RWPE1 (cell line): ENCODE measurements at places on chromosomes 16 and 17.

- no peak for DNase-seq
Observed at GRCh38 chr16:20791923-20792612, 14.2 kb downstream of the ERI2 start.

GRCh38 chr16:717450-718245 lies 2.7 kb downstream of the METRN start:
- no peak for DNase-seq

GRCh38 chr16:80468029-80468428 lies 72.8 kb upstream of the DYNLRB2 start:
- DNase-seq, result no peak

- peak; percentile 24 for DNase-seq
Observed at GRCh38 chr17:52383493-52384100, 225.1 kb upstream of the CA10 start.

DNA sequence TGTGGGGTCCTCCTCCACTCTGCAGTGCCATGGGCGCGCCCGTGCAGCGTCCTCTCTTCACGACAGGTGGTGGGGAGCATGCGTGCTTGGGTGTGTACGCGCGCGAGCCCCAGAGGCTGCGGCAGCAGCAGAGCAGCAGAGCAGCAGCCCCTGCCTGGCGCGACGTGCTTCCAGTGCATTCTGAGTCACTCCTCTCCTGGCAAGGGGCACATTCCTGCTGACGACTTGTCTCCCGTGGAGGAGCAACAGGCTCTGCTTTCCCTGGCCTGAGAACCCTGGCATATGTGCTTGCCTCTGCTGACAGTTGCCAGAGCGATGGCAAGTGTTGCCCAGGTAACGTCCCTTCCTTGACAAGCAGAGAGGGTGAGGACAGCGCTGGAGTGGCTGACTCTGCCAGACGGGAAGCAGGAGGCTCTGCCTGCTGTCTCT lies 133.8 kb upstream of the PLCG2 start:
- peak; percentile 60 for DNase-seq

GRCh38 chr17:82278786-82279391 lies 5.4 kb upstream of the CSNK1D start:
- no peak for DNase-seq

- peak; percentile 45 for DNase-seq
Observed at GRCh38 chr17:29444589-29444988, 54.4 kb downstream of the TAOK1 start.

DNA sequence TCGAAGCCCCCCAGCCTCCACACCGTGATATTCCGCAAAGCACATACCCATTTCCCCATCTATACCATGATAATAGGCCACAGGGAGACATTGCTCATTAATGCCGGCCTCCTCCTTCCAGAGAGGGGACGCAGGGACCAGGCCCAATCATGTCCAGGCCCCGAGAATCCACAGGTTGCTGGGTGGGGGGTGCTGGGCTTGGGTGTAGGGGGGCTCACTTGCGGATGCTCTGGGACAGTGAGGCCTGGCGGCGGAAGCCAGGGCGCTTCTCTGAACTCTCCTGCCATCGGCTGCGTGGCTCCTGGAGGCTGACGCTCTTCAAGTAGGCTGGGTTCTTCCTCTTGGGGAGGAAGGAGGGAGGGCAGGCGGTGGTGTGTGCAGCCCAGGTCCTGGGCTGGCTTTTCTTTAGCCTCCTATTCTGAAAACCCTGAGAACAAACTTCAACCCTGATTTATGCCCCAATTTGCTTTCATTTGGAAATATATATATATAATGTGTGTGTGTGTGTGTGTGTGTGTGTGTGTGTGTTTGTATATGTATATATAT lies 12.2 kb downstream of the AANAT start:
- no peak for DNase-seq

DNA sequence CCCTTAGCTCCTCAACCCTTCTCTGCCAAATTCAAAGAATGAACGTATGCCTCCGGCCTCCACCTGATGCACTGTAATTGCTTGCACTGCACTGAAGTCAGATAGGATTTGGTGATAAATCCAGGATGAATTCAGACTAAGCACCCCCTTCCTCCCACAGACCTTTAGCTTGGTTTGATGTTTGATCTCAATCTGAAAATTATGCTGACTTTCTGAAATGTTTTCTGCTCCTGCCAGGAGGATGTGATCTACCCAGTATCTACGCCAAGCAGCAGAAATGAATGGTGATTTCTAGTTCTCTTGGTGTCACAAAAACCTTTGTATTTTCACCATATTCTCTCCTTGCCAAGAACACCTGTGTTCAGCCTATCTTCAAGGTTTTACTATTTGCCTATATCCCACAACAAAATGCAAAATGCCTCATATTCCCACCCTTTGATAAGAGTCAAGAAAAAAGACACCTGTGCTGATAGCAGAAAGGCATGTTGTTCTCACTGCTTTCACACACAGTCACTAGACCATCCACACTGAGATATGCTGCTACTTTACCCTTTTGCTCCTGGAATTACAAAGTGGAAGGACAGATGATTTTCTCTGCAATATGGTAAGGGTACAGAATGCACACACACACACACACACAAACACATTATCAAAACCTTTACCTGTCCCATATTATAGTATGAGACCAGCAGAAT lies 14.7 kb downstream of the RFFL start:
- DNase-seq, result no peak

DNA sequence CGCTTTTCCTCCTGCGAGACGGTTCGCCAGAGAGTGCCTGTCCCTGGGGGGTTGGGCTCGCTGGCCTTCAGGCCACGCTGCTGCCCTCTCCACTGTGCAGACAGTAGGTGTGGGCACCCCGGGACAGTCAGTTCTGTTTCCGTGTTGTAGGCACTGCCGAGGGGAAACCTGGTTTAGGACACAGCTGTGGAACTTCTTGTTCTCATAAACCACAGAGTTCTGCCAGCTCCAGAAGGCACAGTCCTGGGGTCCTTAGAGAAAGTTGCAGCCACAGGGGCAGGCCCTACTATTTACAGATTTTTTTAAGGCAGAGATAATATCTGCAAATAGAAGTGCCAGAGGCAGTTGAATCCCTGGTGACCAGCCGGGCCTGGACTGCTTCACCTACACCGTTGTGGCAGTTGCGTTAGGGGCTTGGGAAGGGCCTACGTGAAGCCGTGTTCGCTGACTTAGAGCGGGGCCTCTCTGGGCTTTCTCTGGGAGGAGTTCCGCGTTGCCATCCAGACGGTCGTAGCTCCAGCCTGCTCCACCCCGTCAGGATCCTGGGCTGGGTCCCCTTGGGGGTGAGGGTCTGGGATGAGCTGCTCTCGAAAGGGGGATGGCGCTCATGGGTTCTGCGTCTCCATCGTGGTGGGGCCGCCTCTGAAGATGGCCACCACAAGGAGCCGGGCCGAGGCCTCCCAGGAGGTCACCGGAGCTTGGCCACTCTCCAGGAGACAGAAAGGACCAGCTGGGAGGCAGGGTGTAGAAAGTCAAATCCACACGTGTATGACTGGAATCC lies 126.3 kb downstream of the BANP start:
- DNase-seq, result no peak

GRCh38 chr16:79155471-79155870 lies 445.1 kb downstream of the MAF start:
- DNase-seq, result no peak

- DNase-seq, result no peak
Observed at GRCh38 chr16:66247516-66248481, 118.7 kb upstream of the CDH5 start.

- no peak for DNase-seq
Observed at GRCh38 chr17:68860941-68861340, 94.3 kb downstream of the ABCA8 start.

DNA sequence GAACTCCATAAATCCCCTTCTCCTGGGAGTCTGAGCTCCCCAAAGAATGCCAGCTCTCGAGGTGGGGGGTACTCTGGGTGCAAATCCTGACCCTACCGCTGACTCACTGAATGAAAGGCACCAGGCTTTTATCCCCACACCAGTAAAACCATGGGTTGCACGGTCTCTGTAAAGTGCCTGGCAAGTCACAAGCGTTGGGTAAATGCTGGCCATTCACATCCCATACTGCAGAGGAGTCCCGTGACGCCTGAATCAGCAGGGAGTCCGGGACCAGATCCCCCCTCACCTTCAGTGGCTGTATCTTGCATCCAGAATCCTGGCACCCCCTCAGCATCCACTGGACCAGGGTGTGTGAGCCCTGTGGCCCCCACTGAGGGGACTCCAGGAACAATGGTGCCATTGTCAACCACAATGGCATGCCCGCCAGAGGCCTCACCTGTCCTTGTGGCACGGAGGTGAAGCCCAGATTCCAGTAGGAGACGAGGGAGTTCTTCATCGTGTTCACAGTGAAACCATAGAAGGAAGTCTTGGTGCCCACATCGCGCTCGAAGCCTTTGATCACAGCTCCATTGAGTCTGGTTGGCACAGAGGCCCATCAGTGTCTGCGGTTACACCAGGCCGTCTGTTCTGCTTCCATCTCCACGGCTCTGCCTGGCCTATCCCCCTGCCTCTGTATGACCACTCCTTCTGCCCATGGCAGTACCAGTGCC lies 13.3 kb downstream of the ST6GALNAC2 start:
- no peak for DNase-seq

DNA sequence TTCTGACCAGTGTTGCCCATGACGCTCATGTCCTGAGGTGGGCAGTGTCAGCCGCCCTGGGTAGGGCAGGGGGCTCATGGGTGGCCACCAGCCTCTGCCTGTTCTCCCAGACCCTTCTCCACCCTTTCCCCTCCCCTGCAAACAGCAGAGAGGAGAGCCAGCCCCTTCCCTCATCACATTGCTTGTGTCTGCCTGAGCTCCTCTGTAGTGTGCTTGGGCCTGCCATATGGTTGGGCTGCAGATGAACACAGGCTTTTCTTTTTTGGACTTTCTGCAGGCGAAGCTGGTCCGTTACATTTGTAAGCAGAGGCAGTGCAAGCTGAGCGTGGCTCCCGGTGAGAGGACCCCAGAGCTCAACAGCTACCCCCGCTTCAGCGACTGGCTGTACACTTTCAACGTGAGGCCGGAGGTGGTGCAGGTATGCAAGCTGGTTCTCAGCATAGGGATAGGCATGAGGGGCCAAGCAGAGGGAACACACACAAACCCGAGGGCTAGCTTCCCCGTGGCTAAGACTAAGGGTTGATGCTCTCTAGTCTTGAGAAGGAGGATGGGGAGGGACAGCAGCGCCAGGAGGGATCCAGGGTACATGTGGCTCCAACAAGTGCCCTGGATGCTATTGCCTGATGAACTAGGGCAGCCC lies 80.6 kb upstream of the LGALS9 start:
- no peak for DNase-seq

- no peak for DNase-seq
Observed at GRCh38 chr16:78249832-78250231, 150.4 kb downstream of the WWOX start.

DNA sequence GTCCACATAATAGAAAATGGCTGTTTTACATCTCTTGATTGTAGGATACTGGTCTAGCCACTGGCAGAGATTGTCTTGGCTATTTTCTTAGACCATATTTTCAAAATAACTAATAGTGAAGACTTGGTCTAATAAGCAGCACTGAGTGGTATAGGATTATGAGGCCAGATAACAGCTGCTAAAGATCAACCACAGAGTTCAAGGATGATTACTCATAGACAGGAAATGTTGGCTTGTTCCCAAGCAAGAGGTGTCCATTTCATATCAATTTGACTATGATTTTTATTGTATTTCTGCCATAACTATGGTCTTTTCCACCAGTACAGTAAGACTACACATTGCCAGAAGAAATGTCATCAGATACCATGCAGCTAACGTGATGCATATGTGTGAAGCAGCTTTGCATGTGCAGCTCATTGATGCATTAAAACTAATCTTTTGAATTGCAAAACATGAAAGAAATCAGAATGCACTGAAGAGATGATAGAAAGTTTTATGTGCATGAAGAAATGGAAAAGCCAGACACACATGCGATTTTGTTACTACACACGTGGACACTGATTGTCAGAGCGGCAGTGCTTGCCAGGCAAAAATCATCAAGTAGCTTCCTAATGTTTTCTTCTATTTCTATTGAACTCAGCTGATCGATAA lies 693.3 kb downstream of the CDH11 start:
- peak; percentile 52 for DNase-seq

GRCh38 chr17:59845595-59846393 lies 46.9 kb downstream of the TUBD1 start:
- DNase-seq, result peak; percentile 59

- DNase-seq, result no peak
Observed at GRCh38 chr16:79728048-79728922, 127.7 kb upstream of the MAF start.

- DNase-seq, result no peak
Observed at GRCh38 chr17:63278728-63279442, 167.2 kb downstream of the CYB561 start.
